ENCODE measurements at places on chromosomes 3 and 15.

- no peak for DNase-seq
Measured at GRCh38 chr15:62913246-62913645, 129.3 kb upstream of the TPM1 start.

DNA sequence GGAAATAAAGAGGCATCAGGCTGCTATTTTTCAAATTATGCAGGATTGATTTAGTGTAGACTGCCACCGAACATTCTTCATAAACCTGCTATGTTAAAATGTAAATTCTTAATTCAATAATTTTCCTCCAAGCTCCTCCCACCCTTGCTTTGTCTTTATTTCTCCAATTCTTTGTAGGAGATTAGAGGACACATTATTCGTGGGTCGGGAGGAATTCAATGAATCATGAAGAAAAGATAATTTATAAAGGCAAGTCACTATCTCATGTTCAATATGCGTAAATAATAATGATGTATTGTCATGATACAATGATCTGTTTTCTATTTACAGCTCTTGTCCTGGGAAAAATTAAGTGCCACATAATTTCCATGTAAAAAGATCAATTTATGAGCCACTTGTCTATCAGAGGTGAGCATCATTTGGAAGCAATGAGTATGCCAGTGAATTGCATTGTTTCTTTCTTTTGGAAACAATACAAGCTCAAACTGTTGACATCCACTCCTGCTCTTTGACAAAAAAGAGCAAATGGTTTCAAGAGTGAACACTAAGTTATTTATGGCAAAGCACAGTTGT is 148.0 kb upstream of the MITF start:
- DNase-seq = no peak

DNA sequence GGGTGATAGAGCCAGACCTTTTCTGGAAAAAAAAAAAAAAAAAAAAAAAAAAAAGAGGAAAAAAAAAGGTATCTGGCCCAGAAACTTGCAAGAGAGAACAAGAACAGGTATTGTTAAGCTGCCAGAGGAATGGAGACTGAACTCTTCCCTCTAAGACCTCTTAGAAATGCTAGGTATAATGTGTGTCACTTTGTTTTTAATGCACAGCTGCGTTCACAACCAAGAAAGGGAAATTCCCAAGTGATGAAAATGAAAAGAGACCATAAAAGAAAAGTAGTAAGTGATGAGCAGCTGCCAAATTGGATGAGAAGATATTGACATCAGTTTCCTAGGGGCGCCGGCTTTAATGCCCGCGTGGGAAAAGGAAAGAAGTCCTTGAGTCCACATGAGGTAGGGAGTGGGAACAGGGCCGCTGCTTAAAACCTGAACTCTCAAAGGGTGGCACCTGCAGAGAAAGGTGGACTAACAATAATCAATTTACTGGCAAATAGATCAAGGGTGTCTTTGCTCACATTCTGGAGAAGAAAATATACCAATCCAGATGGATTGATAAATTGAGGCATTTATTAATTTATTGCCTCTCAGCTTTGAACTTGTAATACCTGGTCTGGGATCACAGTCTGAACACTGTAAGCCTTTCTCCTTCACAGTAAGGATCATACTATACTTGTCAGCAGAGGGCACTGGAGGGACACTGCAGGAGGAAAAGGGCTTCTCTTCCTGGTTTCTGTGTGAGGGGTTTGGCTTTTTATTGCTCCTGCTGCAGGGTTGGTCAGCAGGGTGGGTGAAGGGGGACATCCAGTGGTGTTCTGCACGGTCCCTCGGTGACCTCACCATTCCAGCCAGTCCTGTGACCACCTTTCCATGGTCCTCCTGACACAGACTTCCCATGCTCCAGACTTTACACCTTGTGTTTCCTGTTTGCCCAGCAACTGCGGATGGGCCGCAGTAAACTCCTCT is 131.6 kb downstream of the AQP9 start:
- DNase-seq = peak; percentile 48

GRCh38 chr3:113268942-113269341 is 57.6 kb downstream of the BOC start:
- DNase-seq = no peak

GRCh38 chr3:7977245-7978086 is 524.2 kb upstream of the LMCD1 start:
- DNase-seq = no peak

DNA sequence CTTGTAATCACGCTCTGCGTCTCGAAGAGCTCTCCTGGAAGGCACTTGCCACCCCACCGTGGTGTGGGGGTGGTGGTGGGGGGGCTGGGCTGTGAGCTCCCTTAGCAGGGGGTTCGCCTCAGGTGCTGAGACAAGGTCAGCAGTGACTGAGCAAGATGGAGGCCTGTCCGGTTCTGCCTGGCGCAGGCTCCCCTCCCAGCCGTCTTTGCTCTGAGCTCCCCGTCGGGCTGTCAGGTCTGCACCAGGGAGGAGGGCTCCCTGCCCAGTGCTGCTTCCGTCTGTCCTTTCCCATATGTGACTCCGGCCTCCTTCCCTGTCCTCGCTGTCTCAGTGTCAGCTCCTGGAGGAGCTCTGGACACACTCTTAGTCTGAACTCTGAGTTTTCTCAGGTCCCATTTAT is 80.0 kb downstream of the PLXNA1 start:
- peak; percentile 29 for DNase-seq

- no peak for DNase-seq
Measured at GRCh38 chr3:108131475-108132134, 40.8 kb upstream of the CD47 start.

DNA sequence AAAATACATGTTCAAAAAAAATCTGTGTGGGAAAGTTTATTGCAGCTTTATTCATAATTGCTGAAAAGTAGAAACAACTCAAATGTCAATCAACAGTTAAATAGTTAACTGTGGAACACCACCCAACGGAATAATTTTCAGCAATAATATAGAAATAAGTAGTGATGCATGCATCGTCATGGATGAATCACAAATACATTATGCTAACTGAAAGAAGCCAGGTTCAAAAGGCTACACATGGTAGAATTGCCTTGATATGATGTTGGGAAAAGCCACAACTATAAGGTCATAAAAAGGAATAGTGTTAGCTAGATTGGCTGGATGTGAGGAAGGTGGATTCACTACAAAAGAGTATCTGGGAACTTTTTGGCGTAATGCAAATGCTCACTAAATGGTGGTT is 82.0 kb downstream of the GMNC start:
- no peak for DNase-seq

- no peak for DNase-seq
Measured at GRCh38 chr3:142958707-142959106, 4.8 kb downstream of the PAQR9 start.

- DNase-seq = no peak
Measured at GRCh38 chr15:68249058-68249713, 19.7 kb upstream of the CLN6 start.

DNA sequence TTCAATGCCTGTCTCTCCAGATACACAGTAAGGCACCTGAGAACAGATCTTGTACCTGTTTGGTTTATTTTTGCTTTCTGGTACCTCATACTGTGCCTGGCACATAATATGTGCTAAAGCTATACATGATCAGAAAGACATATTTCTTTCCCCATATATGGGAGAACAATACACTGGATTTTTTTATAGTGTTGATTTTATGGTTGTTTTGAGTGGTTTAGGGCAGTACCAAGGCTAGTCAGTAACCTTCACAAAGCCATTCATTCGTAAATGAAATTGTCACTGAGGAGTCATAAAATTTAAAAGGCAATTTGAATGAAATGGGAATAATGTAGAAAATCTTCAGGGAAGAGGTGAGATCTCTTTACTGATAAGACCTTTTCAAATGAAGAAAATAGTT is 810.2 kb downstream of the TUSC7 start:
- DNase-seq = no peak

GRCh38 chr15:37219211-37219701 is 118.9 kb upstream of the MEIS2 start:
- no peak for DNase-seq

DNA sequence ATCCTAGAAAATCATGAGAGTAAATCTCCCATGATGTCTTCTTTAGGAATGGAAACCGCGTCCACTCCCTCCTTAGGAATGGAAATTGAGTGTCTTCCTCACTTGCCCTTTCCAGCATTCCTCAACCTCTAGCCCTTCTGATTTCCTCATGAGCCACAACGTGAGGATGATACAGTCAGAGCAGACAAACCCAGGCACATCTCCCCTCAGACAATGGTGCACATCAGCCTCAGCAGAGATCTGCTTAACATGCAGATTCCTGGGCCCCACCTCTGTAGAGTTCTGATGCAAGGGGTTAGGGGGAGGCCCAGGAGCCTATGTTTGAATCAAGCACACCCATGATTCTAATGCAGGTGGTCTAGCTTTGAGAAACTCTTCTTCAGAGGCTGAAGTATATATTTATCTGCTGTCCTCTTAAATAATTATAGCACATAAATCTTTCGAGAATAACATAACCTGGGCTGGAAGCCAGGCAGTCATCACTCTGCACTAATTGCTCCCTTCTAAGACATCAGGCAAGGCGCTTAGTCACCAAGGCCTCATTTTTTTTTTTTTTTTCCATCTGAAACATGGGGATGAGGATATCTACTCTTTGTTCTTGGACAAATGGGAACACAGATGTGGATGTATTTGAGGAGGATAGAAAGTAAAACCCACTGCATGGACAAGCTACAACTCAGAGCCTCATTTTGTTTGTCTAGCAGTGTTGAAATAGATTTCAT is 81.7 kb downstream of the PRICKLE2 start:
- no peak for DNase-seq

DNA sequence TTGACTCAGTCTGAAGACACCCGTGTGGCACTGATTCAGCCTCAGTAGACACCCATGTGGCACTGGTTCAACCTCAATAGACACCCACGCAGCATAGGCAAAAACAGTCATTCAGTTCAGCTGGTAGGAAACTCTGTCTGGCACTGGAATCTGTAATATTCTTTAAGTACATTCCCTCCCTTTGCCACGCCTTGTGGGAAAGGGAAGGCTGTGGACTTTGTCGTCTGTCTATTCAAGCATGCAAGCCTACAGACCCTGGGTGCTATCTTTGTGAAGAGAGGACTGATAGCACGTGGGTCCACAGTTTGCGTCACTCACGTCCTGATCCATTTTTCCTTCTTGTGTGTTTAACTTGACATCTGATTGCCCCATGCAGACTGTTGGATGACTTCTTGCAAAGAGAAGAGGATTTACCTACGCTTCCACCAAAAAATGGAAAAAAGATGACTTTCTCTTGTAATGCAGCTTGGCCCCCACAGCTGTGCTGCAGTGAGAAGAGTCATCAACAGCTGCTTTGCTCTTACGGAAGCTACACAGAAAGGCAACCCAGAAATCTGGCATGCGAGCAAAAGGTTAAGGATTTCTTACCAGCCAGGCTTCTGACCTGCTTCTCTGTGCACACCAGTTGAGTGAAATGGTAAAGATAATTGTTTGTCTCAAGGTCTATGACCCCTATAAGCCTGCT is 278.1 kb downstream of the ULK4 start:
- DNase-seq = no peak

DNA sequence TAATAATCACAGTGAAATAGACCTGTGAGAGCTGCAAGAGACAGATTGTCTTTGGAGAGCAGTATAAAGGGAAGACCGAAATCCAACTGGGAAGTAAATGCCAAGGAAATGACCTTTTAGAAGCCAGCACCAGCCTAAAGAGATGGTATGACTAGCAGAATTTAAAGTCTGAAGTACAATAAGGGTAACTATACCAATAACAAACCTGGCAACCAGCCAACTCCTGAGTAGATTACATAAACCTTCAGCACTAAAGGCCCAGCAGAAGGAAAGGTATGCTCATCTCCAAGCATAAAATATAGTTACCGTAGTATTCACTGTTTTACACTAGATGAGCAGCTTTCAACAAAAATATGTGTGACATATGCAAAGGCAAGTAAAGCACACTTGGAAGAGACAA is 155.1 kb upstream of the SATB1 start:
- no peak for DNase-seq

DNA sequence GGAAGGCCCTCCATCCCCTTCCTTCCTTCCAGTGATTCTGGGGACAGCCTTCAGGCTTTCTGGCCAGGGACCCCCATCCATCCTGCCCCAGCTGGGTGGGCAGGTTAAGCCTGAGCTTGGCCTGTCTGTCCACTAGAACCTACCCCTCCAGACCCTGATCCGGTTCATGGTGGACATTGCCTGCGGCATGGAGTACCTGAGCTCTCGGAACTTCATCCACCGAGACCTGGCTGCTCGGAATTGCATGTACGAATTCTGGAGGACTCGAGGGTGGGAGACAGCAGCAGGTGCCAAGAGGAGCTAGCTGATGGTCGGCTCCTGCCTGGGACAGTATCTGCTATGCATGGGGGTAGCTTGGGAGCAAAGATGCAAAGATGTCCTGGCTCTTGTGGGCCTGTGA is 13.9 kb downstream of the TYRO3 start:
- DNase-seq = no peak

DNA sequence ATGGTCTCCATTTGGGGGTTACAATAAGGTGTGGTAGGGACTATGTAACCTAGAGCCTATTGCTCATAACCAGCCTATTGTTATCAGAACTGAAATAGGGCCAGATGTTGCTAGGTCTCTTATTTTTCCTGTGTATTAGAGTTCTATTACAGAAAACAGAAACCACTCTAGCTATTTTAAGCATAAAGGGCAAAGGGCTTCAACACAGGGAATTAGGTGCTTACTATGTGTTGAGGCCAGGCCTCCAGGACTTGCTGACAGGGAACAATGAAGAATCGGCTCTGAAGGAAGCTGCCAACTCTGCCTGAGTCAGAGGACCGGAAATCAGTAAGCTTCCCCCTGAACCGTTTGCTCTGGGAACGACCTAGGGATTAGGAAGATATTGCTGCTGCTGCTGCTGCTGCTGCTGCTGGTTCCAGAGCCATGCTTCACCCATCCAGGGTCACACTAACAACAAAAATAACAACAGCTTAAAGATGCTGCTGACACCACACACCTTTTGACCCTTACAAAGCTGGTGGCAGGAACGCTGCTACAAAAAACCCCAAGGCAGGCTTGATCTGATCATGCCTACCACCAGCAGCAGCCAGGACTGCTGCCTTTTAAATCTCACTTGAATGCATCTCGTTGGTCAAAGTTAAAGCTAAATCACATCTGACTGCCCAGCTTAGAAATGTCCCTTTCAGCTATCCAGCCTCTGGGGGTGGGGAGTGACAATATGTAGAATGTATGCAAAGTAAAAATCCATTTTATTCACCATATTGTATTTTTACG is 276.9 kb upstream of the IL12A start:
- no peak for DNase-seq

DNA sequence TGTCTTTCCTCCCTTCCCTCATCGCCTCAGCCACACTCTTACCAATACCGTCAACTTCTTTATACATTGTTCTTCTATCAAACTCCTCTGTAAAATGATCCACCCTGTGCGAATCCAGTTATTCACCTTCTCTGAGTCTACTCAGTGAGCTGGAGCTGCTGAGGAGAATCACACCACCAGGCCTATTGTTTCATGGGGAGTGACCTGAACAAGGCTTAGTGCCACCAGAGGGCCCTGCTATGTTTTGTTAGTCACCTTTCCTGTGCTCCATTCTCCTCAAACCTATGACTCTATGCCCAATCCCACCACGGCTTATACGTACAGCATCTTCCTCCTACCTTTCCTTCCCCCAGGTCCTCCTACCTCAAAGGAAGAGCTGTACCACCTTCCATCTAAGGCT is 50.4 kb upstream of the MED12L start:
- DNase-seq = no peak

GRCh38 chr15:80942266-80942665 is 47.4 kb downstream of the MESD start:
- no peak for DNase-seq

- DNase-seq = no peak
Measured at GRCh38 chr3:155323063-155323666, 29.7 kb upstream of the STRIT1 start.

- DNase-seq = no peak
Measured at GRCh38 chr3:123759311-123759710, 124.8 kb downstream of the MYLK start.

- DNase-seq = no peak
Measured at GRCh38 chr3:70108072-70108471, 108.5 kb downstream of the SAMMSON start.
